ENCODE measurements at places on chromosomes 1 and 21.

GRCh38 chr1:199297174-199297573, 658.3 kb downstream of the PTPRC start:
- no peak for DNase-seq

- no peak for DNase-seq
Observed at GRCh38 chr1:226719596-226720387, 19.3 kb downstream of the ITPKB start.

DNA sequence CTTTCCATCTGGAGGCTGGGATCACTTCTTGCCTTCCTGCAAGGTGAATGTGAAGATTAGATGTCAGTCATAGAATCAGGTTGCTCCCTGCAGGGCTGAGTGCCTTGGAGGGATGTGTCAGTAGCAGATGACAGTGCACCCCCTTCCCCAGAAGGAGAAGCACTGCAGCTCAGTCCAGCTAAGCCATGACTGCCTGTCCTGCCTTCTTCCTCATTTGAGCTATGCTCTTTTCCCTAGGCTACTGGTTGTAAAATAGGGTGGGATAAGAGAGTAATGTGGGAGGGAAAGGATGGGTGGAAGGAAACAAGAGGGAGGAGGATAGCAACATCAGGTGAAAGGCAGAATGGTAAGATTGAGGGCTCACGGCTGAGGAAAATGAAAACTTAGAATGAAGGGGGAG, 11.1 kb upstream of the FABP3 start:
- DNase-seq = peak; percentile 85

GRCh38 chr1:107277022-107277421, 136.2 kb downstream of the NTNG1 start:
- peak; percentile 3 for DNase-seq

DNA sequence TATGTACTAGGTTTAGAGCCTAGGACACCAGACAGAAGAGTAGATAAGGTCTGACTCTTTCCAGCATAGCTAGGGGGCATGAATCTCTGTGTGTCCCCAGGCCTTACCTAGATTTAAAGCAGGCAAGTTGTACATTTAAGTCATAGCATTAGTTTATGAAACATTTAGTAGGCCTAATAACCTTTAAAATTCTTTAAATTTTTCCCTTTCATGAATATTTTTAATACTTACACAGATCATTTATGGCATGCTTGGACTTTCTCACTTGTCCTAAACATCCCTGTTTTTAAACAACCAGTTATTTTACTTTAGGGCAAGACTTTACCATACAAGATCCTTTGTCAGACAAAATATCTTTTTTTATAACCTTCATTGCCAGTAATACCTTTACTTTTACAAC, 258.4 kb upstream of the ZRANB2 start:
- no peak for DNase-seq

Data from inflammatory macrophage (primary cell).